ENCODE measurements at places on chromosomes 3 and 15.

DNA sequence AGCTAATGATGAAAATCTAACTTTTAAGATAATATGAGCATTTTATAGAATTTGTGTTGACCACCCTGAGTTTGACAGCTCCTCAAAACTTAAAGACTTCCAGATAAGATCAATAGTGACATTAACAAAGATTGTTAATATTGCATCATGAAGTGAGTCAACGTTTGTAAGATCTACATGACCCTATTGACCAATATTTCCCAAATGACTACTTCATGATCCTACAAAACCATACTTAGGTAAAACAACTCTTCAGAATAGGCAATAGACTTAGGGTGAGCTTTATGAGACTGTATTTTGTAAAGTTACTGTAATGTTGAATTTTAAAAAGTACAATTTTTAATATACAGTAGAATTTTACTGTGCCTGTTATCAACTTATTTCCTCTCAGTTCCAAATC, 422.7 kb upstream of the ALCAM start:
- no peak for DNase-seq

DNA sequence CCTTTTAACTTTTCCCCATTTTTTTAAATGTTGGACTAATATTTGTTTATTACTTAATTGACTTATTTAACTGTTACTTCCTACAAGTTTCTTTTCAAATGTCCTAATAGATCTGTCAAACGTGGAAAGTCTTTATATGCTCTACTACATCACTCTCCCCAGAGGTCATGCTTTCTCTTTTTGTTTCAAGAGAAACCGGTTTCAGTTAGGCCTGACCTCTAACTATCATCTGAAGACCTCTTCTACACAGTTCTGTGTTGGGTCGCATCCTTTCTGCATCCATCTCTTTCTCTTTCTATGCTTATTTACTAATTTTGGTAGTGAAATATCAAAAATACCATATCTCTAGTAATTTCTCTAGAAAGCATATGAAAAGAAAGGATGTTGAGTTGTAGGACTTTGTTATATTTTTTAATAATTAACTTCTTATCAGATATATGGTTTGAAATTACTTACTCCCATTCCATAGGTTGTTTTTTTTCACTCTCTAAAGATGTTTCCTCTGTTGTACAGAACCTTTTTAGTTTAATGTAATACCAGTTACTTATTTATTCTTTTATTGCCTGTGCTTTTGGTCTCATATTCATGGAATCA, 781.2 kb upstream of the ARPP21 start:
- no peak for DNase-seq

- DNase-seq, result no peak
Observed at GRCh38 chr3:17130956-17131355, 246.2 kb downstream of the PLCL2 start.

- DNase-seq, result no peak
Observed at GRCh38 chr15:80487839-80488390, 83.7 kb downstream of the ARNT2 start.

- DNase-seq, result no peak
Observed at GRCh38 chr3:190076601-190077394, 43.9 kb downstream of the P3H2 start.

GRCh38 chr3:37768107-37768809, 93.4 kb upstream of the CTDSPL start:
- DNase-seq, result no peak

- DNase-seq, result no peak
Observed at GRCh38 chr3:30245858-30246622, 360.4 kb upstream of the TGFBR2 start.
